ENCODE measurements at places on chromosomes 6 and 20. TPM values are rescaled to one million over a fixed set of nuclear protein-coding genes. Genes with fewer than 3 reads are reported as not detected.

The SLC26A8 gene
- total RNA-seq = 0.27 TPM

The SOX12 gene
- 7.5 TPM for total RNA-seq

GRCh38 chr6:138590796-138591709 lies 91.8 kb upstream of the NHSL1 start:
- DNase-seq = peak; percentile 75

- DNase-seq = peak; percentile 30
These were observed 42.6 kb upstream of the SCML4 start for GRCh38 chr6:107866606-107867301.

The GSTA2 gene
- total RNA-seq = 0.35 TPM

DNA sequence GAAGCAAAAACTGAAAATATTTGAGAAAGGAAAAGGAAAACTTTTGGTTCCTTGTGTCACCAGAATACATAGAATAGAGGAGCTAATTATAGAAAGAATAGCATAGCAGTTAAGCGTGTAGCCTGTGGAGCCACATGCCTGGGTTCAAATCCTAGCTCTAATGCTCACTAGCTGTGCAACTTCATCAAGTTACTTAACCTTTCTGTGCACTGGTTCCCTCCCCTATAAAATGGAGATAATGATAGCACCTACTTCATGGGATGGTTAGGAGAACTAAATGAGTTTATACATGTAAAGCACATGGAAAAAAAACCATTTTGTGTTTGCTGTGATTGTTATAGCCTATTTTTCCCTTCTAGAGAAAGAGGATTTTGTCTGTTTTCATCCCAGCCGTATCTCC lies 24.5 kb upstream of the RNGTT start:
- no peak for DNase-seq

DNA sequence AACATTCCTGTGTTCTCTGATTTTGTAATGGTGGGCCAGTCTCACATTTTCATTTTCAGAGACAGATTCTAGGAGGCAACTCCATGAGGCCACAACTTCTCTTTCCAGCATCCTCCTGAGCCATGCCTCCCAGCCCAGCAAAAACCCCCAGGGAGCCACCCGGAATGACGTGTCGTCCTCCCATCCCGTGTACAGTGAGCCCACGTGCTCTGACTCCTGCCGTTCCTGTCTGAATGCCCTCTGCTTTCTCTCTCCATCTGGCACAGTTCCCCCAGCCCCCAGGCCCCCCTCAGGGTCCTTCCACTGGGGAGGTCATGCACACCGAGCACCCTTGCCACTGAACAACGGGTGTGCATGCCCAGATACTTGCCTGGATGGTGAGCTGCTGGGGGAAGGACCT lies 38.0 kb downstream of the C20orf203 start:
- no peak for DNase-seq

- DNase-seq = no peak
These were observed 110.5 kb downstream of the IRF4 start for GRCh38 chr6:501891-502601.

The SLC17A9 gene
- total RNA-seq = 23.1 TPM

The VSTM2L gene
- total RNA-seq = 1.5 TPM
